ENCODE measurements at places on chromosomes 1 and 21.

GRCh38 chr1:37813529-37814145, 5.6 kb upstream of the YRDC start:
- no peak for DNase-seq

DNA sequence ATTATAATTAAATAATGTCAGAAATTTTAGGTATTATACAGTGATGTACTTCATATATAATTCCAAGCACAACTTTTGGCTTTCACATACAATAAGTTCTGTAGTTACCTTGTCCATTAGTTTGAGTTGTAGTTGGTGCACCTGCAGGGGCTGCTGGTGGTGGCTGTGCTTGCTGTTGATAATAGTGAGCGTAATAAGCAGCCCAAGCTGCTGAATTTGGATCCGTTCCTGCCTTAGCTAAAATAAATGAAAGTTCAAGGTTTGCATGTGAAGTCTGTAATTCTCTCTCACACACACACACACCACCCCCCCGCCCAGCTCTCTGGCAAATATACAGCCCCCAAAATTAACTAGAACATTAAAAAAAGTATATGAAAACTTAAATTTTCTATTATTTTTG, 22.4 kb downstream of the FUBP1 start:
- no peak for DNase-seq

- DNase-seq: no peak
Measured at GRCh38 chr1:38558500-38559445, 300.8 kb downstream of the RRAGC start.

- DNase-seq: no peak
Measured at GRCh38 chr1:245552331-245552730, 397.5 kb downstream of the KIF26B start.

DNA sequence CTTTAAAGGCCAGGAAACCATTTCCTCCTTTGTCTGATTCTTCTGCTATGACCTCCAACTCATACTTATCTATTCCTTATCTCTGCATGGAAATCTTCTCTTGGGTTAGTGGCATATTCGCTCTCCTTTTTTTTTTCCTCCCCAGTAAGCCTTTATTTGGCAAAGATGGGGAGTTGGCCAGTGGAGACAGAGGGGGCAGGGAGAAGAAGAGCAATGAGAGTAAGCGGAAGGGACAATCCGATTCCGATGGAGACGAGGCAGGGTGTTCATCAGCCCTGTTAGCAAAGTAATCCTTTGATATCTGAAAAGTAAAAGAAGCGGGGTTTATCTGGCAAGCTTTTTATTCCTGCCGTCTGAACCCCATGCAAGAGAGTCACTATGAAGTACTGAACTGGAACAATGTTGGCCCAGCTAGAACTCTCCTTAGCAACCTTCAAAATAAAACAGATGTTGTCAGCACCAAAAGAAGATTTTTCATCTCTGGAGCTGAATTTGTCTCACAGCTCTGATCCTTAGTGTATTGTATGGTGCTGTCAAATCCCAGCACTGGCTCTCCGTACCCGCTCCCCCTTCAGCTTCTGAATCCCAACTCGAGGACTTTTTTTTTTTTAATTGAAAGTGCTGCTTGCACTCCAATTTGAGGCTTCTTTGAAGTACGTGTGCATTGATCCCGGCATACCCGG, 40.9 kb downstream of the PTGFRN start:
- no peak for DNase-seq

Data from stimulated activated CD4-positive, alpha-beta T cell treated with anti-CD3 and anti-CD28 coated beads, TNF-alpha, amount 100 ng/mL, for 4 hours (primary cell).